ENCODE measurements at places on chromosomes 11 and 22.

- DNase-seq = no peak
Measured at GRCh38 chr11:133692126-133692934, 153.0 kb downstream of the SPATA19 start.

DNA sequence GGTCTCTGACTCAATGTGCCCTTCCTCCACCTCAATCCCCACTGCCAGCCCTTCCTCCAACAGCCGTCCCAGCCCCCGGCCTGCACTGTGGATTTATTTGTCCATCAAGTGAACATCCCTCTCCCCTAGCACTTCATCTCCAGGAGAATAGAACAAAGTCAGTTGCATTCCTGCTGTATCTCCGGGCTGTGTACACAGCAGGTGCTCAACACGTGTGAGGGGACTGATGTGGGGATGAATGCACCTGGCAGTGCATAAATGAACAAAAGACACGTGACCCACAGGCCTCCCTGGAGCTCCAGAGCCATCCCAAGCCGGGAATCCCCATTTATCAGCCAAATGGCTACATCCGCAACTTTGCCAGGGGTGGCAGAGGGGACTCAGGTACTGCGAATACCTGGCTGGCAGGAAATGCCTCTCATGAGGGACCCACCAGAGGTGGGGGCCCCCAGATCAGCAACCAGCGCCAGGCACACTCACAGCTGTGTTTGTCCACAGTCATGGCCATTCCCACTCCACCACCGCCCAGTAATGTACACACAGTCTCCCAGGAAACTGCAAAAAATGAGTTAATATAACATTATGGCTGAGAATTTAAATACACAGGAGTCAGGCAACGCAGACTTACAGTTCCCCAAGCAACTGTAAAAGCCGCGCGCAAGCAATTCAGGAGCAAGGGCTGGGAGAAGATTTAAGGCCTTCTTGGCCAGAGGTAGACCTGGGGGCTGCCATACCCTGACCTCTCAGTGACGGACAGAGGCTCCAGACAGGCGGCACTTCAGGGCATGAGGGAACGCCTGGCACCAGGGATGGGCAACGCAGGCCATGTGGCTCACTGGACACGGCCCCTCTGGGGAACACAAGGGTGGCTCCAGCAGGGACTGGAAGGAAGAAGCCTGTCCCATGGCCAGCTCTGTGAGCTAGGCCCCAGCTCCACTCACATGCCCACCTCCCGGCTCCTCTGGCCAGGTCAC is 50.3 kb upstream of the TCF20 start:
- no peak for DNase-seq

DNA sequence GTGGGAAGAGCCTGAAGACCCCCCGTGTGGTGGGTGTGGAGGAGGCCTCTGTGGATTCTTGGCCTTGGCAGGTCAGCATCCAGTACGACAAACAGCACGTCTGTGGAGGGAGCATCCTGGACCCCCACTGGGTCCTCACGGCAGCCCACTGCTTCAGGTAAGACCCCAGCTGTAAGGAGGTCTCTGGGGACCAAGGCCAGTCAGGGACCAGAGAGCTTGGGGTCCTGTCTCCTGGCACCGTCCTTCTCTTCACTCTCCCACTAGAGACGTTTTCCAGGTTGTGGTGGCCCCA is 24.9 kb upstream of the SMIM35 start:
- DNase-seq = no peak

DNA sequence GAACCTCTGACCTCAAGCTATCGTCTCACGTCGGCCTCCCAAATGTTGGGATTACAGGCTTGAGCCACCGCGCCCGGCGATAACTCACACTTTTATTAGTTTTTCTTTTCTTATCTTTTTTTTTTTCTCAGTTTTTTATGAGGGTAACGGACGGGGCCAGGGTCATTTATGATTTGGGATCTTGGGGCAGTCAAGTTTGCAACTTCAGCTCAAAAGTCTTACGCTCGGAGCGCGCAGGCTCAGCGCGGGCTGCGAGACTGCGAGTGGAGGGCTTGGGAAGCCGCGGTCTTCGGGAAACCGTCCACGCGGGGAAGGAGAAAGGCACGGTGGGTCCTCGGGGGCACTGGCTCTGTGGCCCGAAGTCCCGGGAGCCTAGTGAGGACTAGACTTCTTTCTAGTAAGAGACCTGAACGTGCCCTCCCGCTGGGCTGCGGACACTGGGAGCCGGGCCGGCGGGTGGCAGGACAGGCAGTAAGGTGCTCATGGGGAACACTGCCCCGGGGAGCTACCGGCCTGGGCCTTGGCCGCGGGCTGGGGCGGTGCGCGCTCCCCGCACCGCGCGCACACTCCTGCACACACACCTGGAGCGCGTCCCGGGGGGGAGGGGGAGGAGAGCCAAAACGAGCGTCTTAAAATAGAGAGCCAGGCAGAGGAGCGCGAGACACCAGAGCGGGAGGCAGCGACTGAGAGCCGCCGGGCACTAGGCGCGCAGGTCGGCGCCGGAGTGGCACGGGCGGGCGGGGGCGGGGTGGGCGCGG is 476 bp upstream of the BARX2 start:
- no peak for DNase-seq

DNA sequence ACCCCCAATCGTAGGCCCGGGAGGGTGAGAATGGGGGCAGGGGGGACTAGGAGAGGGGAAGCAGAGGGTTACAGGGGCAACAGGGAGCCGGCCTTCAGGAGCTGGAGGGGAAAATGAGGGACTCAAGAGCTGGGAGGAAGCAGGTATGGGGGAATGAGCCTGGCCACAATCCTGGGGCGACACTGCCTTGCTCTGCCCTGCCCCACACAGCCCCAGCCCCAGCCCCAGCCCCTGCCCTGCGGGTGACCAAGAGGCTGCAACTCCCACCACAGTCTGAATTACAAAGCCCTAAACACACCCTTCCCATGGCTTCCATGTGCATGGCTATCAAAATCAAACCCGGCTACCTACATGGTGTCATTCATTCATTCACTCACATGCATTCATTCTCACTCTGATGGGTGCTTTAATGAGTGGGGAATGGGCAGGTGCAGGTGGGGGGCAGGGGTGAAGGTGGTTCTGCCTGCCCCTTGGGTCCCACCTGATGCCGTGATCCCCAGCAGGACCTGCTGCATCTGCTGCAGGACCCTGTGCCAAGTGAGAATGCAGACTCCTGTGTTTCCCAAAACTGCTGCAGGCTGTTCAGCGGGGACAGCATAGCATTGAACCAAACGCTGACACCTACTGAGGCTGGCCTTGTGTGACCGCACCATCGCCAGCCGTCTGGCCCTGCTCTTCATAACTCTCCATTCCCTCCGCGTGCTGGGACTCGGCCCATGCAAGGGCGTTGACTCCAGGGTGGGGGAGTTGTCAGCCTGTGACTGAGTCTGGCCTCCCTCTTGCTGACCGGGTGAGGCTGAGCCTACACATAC is 9.5 kb upstream of the LINC01488 start:
- no peak for DNase-seq

DNA sequence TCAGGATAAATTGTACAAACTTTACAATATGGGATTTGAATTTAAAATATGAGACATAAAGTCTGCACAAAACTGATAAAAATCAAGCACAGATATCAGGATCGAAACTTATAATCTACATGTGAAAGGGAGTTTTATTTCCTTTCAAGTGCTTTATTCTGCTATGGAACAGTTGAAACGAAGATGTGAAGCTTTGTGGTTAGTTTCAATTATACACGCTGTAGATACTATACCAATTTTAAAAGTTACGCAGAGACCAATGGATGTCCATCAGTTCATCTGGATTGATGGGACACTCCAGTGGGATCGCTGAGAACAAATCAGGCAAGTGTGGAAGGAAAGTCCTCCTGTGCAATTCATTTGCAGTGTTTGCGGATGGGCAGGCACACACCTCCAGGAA is 34.5 kb upstream of the CAT start:
- no peak for DNase-seq

GRCh38 chr11:29318134-29318845 is 698.5 kb downstream of the KCNA4 start:
- no peak for DNase-seq

DNA sequence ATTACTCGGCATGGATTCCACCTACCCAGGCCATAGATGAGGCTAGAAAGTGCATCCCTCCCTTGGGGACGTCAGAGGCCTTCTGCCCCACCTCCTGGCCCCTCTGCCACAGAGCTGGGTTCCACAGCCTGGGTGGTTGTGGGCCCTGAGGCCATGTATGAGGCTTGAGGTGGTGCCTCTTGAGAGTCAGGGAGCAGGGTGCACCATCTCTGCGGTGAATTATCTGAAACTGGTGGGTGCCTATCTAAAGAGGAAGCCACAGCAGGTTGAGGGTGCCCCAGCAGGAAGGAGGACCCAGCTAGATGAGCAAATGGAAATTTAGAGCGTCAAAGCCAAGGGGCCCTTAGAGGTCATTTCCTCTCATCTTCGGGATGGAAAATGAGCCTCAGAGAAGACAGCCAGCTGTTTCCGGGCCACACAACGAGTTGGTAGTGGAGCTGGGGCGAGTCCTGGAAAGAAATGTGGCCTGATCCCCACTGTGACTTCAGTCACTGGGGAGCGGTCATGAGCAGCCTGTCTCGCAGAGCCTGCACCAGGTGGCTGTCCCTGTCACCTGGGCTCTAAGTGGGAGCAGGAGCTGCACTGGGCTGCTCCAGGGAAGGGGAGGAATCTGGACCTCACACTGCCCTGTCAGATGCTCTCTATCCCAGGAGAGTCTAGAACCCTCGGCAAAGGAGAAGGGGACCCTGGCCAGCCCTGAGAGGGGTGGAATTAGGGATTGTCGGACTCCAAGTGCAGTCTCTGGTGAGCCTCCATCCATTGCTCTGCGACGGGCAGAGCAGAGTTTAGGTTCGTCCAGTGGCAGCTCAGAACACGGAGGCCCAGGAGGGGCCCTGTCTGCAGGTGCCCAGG is 7.3 kb downstream of the ADORA2A start:
- no peak for DNase-seq

- DNase-seq = no peak
Measured at GRCh38 chr11:66888282-66888681, 31.4 kb downstream of the LRFN4 start.

DNA sequence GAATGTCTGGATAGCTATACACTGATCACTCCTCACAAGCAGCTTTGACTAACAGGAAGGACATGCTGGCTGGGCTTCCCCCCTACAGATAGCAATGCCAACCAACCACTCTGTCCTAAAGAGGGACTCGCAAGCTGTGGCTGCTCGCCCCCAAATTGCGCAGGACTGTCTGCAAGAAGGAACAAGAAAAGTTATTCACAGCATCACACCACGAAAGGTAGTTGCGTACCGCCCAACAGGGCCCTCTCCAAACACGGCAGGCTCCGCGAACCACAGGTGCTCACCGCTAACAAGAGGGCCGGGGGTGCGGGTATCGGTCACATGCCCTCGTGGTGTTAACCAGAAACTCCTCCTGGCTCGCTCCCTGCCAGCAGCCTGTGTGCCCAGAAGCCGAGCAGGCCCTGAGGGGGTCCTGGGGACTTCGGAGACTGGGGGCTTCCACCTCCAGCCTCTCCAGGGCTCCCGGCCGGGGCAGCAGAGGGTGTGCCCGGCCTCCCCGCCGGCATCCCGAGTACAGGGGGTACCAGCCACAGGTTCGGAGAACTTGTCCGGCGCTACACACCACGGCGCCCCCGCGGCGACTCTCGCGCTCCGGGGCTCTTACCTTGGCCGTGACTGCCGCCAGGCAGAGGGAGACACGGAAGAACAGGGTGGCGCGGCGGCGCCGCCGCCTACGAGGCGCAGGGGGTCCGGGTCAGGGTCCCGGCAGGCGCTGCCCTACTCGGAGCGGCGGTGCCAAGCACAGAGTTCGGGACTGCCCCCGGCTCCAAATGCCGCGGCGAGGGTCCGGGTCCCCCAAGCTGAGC is 682 bp downstream of the LARGE1 start:
- peak; percentile 2 for DNase-seq

DNA sequence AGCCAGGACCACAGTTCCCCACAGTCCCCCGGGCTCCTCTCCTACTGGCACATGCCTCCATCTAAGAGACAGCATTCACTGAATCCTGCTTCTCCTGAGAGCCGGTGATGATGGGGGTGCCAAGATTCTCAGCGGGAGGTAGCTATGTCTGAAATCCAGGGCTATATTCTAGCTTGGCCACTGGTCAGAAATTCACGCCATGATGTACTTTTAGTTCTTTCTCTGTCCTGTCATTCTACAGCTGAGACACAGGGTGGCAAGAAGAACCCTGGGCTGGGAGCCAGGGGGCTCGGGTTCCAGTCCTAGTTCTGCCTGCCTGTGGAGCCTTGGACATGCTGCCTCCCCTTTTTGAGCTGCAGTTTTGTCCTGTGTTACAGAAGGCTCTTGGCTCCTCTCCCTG is 59.2 kb upstream of the PHOX2A start:
- DNase-seq = no peak

- DNase-seq = no peak
Measured at GRCh38 chr11:8095371-8095770, 14.4 kb downstream of the TUB start.

GRCh38 chr22:24588381-24588756 is 4.5 kb downstream of the LRRC75B start:
- DNase-seq = no peak

GRCh38 chr11:16632295-16633200 is 105.9 kb upstream of the C11orf58 start:
- DNase-seq = no peak

GRCh38 chr11:76823481-76824028 is 37.2 kb upstream of the ACER3 start:
- DNase-seq = no peak
